ENCODE measurements at places on chromosomes 7 and 10.

DNA sequence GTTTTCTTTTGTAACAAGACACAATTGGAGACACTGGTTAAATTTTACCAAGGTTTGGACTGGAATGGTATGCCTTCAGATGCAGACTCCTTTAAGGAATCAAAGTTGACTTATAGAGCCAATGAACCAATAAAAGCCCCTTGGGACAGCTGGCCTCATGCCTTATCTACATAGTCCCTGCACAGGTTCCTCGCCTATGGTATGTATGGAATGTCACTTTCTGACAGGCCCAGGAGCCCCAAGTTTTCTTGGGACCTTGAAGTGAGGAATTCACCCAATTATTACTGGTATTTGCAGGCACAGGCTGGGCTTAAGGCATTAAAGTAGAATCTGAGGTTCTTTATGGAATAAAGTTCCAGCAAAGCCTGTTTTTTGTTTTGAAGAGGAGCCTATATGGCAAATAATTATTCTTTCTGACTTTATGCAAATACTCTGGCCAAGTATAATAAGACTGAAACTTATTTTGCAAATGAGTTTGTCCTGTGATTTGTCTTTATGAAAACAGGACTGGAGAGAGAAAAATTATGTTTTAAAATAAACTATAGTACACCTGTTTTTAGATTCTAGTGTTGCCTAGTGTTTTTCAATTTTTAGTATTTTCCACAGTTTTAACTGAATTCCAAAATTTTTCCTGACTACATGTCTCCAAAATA lies 24.1 kb upstream of the DNMBP start:
- DNase-seq, result no peak

- no peak for DNase-seq
Measured at GRCh38 chr10:51960494-51960895, 261.1 kb upstream of the CSTF2T start.

DNA sequence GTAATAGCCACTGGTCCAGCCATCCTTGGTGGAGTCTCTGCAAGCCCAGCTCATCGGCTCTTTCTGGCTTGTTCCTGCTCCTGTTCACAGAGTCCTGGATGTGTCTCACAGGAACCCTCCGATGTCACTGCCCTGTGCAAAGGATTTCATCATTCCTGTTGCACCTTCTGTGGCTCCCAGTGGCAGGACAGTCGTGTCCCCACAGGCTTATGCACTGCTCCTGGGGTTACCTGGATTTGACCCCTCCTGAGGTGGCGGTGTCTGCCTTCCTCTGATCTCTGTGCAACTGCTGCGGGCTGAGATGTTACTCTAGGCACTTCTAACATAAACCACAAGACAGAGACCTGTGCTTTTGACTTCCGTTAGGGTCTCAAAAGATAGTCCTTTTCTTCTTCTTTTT lies 30.6 kb downstream of the APBB1IP start:
- no peak for DNase-seq

DNA sequence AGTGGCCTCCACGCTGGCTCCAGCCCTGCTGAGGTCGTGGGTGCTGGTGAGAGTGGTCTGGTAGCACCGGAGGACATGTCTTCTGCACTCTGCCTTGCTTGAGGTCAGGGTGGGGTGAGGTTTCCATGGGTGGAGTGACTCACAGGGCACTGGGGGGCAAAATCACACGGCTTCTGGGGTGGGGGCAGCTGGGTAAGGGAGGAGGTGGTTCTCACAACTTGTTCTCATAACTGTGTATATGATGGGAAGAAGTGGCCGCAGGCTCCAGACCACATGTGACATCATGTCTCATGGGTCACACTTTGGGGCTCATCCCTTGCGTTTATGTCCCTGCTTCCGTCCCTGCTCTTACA lies 884 bp upstream of the PRF1 start:
- DNase-seq, result no peak

- no peak for DNase-seq
Measured at GRCh38 chr7:55177589-55178261, 158.9 kb downstream of the EGFR start.

DNA sequence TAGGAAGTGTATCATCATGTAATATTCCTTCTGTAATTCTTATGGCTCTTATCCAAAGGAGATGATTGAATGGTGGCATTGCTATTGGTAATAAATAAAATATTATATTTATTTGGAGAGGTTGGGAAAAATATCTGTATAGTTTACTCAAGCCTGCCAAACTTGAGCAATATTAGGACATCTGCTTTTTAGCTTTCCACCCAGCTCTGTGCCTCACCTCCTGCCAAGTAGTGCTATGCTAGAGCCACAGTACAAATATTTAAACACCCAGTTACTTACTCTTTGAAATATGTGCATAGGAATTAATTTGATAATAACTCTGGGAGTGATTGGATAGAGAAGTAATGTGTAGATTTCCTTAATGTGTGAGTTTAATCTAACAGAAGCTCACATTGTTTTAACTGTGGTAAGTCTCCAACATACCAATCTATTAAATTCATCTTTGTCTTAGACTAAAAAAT lies 129.2 kb downstream of the BBS9 start:
- DNase-seq, result no peak

DNA sequence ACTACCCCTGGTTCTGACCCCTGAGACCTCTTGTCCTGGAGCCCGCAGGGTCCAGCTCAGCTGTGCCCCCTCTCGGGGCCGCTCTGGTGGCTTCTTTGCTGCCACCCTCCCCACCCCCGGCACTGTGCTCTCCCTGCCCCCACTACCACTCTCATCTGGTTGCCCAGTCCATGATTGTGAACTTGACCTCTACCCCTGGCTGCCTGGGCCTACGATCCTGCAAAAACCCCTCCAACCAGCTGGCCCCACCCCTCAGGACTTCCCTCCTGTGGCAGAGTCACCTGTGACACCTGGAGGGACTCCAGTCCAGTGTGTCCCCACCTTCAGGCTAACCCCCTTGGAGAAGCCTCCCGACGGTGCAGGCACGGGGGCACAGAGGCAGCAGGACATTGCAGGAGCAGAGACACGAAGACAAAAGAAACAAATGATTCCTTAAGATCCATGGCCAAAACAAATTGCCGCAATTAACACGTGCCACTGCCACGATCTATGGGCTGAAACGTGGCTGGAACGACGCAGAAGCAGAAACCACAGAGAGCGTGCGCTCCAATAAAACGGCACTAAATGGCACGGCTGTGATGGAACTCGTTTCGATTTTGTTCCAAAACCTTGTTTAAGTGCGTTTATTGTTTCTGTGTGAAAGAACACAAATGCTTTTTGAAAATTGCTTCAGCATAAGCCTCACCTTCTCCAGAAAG lies 72.0 kb downstream of the PARP12 start:
- no peak for DNase-seq

- no peak for DNase-seq
Measured at GRCh38 chr10:35783305-35783838, 141.3 kb upstream of the FZD8 start.

GRCh38 chr10:31099664-31100063 lies 68.0 kb upstream of the ZNF438 start:
- no peak for DNase-seq

DNA sequence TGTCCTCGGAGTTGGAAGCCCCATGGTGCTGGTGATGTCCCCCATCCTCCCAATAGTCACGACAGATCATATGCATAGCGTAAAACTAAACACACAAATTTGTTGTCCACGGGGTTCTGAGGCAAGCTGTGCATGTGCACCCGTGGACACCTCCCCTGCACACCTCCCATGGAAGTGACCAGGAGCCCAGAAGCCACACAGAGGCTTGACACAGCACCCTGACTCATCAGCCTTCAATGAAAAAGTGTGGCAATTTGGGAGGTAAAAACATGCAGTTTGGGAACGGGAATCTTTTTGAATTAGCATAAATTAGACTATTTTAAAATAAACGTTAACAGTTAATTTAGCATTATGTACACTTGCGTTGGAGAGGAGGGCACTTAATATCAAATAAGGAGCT lies 89.2 kb upstream of the NPS start:
- DNase-seq, result no peak

DNA sequence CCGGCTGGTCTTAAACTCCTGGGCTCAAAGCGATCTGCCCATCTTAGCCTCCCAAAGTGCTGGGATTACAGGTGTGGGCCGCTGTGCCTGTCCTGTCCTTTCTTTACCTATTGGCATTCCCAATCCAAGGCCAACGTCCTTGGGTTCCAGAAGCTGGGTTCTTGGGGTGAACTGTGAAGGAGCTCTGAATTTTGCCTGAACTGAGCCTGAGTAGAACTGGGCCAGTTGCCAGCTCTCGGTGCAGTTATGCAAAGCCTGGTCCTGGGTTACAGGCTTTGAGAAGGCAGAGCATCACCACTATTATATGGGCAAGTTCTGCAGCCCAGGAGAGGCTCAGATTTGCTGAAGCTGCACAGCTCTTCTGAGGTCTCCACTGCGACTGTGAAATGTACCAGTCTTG lies 24.6 kb upstream of the SH2D4B start:
- DNase-seq, result no peak

Measured in ecto neural progenitor cell (in vitro differentiated cells).